ENCODE measurements at places on chromosomes 4 and X.
A peak's percentile ranks its signal among the peaks of the same experiment; 100 is the strongest.

GRCh38 chr4:110487873-110488272 is 11.9 kb downstream of the ENPEP start:
- DNase-seq: no peak

GRCh38 chr4:2071912-2072867 is 13.1 kb downstream of the NAT8L start:
- no peak for DNase-seq

DNA sequence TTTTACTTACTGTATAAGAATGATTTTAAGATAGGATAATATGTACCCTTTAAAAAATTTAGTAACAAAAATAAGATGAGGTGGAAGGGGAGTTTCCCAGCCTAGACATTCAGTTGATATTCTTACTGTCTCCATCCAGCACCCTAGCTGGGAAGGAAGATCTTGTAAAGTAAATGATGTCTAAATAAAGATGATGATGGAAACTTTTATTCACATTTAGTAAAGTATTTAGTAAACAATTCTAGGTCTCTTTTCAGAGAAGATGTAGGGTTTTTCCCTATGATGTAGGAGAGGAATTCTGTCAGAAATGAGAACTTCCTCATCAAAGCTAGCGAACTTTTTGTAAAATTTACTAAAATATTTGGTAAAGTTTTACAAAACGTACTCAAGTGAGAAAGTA is 136.8 kb downstream of the RAPGEF2 start:
- no peak for DNase-seq

DNA sequence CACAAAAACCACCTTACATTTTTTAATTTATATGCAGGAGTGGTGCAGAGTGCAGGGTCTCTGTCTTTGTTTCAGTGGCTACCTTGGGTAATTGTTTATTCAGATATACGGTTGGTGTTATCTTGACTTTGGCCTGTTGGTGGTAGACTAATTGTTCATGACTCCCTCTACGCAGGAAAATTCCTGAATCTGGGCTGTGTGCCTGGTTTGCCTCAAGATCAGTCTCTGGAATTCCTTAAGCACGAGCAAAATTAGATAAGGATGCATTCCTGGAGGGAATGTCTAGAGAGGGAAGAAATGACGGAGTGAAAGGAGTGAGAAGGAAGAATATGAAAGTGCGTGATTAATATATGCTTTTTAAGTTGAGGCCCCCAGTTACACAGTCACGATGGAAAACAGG is 576.9 kb upstream of the PCDH10 start:
- DNase-seq: no peak

DNA sequence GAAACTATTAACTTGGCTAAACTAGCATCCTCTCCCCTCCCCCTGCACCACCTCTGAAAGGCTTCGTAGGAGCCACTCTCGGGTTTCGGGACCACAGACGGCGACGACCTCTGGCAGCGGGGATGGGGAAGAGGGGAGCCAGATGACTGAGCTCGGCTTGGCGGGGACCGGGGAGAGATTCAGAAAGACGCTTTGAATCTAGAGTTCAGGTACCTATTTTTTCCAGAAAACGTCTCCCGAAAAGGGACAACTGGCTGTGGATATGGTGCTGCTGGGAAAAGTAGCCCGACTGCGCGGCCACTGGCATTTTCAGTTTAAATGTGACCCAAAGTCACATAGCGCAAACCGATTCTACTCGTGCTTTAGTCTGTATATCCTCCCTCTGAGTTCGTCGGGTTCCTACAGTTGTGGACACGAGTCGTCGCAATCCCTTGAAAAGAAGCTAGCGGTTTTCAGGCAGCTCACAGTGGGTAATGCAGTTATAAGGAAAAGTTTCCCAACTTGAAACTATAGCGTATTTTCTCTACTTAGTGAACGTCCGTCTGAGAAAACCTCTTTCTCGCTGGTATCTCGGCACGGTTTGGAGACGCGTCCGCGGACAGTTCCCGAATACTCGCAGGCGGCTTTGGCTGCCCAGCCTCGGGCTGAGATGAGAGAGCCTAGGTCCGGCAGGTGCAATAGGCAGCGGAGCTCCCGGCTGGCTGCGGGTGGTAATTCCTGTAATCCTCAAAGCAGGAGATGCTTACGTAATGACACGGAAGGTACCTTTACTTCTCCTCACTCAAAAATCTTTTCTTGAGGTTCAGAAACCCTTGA is 1.3 kb downstream of the PARM1 start:
- DNase-seq: no peak

DNA sequence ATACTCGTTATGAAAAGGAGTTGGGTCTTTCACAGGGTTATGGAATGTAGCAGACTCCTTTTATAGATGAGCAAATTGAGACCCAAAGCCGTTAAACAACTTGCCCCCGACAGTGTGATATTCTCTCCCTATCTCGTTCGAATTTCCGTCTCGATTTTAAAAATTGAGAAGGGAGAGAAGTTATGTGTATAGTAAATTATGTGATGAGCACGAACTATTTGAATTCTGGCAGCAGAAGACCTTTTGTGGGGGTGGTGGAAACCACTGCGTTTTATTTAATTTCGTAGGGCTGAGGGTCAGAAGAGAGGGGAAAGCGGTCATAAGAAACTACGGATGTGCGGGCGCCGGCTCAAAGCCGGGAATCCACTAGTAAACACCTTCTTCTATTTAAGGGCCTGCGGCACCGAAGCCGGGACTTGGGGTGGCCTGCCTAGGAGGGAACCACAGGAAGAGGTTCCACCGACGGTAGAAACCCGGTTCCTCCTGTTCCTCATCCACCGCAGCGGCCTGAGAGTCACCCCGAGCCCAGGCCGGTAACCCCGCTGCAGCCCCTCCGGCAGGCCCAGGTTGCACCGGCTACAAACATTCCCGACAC is 1.5 kb upstream of the DDX3X start:
- DNase-seq: peak; percentile 4

GRCh38 chr4:182245541-182246215 is 2.5 kb downstream of the TENM3 start:
- no peak for DNase-seq

DNA sequence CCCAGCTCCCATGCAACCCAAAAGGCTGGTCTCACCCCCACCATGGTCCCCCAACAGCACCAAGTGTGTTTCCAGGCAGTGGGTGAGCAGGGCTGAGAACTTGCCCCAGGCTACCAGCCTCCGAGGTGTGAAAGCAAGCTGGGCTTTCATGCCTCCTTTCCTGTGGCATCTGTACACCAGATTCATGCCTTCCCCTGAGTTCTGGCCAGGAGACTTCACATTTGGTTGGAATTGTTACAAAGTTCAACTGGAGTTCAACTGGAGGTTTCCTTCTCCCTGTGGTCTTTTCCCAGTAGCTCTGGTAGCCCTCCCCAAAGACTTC is 77.6 kb upstream of the RAB40AL start:
- DNase-seq: no peak

Data from activated T-helper 1 cell treated with anti-CD3 and anti-CD28 coated beads, Interleukin-2, amount 50 U/mL, for 16 hours (primary cell).